ENCODE measurements at places on chromosomes 2 and 18.

DNA sequence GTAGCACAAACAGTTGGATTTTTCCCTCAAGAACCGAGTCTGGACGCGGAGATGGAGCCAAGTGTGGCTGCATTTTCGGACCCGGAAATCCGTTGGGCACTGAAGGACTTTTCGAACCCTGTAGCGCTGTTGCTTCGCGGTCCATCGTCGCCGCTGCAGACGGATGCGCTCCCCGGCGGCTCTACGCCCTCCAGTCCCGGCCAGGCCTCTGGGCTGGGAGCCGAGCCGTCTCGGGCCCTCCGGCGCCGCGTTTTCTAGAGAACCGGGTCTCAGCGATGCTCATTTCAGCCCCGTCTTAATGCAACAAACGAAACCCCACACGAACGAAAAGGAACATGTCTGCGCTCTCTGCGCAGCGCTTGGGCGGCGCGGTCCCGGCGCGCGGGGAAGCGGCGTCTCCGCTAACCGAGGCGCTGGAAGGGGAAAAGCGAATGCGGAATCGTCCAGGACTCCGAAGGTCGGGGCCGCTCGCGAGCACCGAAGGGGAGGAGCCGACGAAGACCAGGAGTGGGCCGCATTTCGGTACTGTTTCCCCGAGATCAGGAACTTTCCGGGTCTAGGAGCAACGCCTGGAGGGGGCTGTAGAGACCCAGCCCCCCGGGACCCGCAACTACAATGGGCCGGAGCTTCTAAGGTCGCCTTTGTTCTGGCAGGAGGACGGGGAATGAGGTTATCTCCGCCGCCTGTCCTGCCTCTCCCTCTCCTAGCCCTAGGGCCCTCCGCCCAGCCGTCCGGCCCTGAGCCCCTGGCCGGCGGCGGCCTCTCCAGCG is 3.2 kb downstream of the EMX1 start:
- no peak for DNase-seq

DNA sequence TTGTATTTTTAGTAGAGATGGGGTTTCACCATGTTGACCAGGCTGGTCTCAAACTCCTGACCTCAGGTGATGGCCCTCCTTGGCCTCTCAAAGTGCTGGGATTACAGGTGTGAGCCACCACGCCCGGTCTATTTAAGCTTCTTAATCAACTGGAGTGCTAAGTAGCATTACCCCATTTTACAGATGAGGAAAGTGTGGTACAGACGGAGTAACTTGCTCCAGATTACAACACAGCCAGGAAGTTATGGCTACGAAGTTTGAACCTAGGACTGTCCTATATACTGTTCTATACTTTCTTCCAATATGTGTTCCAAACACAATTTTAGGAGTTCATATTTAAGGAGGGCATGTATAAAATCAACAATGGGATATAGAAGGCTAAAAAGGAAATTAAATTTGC is 197.7 kb downstream of the TGIF1 start:
- DNase-seq, result no peak

- DNase-seq, result no peak
Measured at GRCh38 chr2:70806013-70806412, 14.4 kb downstream of the CLEC4F start.

- DNase-seq, result no peak
Measured at GRCh38 chr2:157574165-157574564, 54.5 kb downstream of the ACVR1C start.
